Jurkat, Clone E6-1 (cell line): ENCODE measurements at places on chromosomes 13 and 19.

DNA sequence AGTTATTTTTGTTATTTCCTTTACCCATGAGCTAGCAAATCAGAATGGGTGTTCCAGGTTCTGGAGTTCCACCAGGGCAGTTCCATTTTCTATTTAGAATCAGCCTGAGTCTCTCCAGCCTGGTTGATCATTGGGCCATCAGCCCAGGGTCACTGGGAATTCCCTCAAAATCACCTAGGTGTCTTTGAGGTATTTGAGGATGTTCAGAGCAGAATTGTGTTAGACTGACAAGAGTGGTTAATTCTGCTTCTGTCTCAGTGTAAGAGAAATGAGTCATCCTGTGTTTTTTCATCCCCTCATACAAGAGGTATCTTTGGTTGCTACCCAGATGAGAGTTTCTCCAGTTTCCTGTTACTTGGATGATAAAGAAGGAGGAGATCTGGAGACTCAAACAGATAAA, 11.7 kb downstream of the ZNF66 start:
- DNase-seq: no peak

- DNase-seq: no peak
Measured at GRCh38 chr19:6097911-6098310, 12.4 kb downstream of the RFX2 start.

DNA sequence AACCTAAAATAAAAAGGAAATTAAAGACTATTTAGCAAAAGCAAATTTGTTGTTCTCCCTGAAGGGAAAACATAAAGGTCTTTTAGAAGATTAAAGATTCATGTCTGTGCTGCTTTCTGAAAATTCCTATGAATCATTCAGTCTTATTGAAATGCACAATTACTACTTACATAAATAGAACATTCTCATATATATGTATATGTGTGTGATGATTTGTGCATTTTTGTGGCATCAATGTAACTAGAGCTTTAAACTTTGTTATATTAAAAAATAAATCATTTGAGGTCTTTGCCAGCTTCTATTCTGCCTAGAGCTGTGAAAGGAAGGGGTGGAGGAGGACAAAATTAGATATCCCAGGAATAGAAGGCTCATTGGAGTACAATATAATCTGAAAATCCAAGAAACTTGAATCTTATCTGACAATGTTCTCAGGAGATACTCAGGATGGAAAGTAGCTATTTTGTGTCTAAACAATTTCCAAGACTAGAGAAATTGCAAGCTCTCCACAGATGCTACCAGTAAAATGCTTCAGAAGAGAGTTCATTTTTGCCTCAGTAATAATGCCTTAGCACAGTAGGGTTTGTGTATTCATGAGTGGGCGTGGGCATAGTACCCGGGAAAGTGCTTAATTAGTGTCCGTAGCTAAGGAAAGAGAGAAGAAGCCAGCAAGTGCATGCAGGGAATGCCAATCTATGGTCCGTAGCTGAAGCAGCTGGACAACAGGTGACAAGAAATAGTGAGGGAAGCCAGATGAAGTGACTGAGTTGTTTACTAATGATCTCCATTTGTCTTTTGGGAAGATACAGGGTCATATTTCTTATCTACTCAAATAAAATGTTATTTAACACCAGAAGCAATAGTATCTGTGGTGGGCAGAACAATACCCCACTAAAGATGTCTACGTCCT, 395.5 kb upstream of the NBEA start:
- no peak for DNase-seq

DNA sequence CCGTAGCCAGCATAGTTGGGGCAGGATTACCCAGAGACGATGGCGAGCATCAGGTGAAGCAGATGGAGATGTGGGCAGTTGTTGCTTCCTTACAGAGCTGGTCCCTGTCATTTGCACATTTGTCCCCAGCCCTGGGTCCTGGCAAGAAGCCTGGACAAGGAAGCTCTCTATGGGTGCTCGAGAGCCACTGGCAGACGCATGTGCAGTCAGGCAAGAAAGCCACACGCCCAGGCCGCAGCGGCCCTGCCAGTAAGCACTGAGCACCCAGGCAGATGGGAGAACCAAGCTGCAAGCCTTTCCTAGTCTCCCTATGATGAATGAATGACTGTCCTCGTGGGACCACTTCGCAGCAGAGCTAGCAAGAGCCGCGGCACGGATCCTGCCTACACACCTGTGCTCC, 182.8 kb downstream of the FOXO1 start:
- no peak for DNase-seq

DNA sequence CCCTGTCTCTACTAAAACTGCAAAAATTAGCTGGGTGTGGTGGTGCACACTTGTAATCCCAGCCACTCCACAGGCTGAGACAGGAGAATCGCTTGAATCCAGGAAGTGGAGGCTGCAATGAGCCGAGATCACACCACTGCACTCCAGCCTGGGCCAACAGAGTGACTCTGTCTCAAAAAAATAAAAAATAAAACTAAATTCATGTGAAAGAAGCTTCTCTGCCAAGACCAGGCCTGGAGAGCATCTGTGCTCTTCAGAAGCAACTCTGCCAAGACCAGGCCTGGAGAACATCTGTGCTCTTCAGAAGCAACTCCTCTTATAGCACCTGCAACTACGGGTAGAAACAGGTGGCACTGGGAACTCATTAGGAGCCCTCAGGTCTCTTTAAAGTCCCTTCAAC, 37.7 kb downstream of the CRYL1 start:
- peak; percentile 71 for DNase-seq

GRCh38 chr13:60590800-60591747, 194.1 kb downstream of the TDRD3 start:
- peak; percentile 47 for DNase-seq

GRCh38 chr13:43232873-43233265, 209.5 kb downstream of the DNAJC15 start:
- DNase-seq: no peak

- DNase-seq: no peak
Measured at GRCh38 chr13:30021611-30022010, 171.2 kb upstream of the UBL3 start.

GRCh38 chr13:26873386-26873698, 112.8 kb upstream of the GPR12 start:
- DNase-seq: no peak

DNA sequence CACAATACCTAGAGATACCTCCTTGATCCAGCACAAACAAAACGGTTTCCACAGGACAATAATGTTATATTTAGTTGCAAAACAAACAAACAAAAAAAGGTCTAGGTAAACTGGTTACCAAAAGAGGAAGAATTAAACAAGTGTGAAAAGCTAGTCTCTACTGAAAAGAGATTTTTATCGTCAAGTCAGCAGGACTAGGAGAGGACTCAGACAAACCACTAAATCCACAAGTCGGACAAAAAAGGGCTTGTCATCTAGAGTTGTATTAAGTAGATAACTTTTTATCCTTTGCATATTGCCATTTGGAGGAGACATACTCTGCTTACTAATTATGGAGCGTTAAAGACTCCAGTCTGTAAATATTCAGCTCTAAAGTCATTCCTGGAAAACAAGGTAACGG, 9.9 kb upstream of the KPNA3 start:
- DNase-seq: no peak

DNA sequence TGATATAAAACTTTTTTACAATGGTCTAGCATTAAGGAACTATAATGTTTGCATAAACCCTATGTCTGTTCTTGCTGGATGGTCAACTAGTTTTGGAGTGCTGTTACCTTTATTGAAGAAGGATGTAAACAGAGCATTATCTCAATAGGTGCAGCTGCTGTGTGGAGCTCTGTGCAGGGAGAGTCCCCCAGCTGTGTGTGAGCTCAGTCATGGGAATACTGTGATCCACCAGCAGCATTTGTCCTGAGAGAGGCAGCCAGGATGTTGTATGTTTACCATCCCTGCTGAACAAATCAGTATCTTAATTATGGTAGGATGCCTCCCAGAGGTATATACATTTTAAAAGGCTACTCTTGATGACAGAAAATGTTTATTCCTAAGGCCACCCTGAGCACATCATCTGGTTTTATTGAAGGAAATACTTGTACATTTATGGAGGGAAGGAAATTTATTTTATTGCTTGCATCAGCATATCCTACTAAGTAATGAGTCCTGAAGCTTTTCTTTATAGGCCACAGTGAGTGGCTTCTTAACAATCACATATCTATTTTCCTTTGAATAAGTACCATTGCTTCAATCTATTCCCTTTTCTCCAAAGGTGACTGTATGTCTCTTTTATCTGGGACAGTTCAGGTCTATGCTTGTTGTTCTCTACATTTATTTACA, 11.7 kb downstream of the RAP2A start:
- no peak for DNase-seq

- DNase-seq: no peak
Measured at GRCh38 chr13:27353708-27354107, 70.7 kb upstream of the GTF3A start.

DNA sequence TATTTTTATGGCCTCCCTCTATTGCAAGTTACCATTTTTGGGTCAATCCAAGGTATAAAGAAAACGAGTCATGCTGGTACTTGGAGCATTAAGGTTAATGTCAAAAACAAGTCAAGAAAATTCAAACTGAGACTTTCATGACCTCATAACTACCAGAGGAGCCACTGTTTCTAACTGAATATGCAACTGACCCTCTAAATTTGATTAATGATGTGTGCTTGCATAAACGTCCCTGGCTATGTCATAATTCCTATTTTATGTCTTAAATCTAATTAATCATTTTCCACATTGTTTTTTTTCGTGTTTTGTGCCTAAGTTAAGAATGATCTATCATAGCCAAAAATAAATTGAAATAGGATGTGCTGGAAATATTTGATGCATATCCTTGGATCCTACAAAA, 396.7 kb upstream of the GPC6 start:
- DNase-seq: no peak

DNA sequence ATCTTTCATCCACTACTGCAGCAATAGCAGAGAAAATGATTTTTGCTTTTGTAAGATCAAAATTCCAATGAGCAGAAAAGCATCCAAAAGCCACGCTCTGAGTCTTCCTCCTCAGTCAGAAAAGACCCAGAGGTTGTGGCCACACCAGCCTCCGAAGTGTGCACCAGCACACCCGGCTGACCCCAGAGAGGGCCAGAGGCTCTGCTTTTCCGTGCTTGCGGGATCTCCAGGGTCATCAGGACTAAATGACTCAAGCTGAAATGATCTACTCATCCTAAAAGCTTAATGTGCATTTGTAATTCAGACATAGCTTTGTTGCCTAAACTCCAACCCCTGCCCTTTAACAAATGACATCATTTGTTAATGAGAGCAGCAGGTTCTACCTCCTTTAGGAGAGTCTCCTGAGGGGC, 16.5 kb downstream of the RXFP2 start:
- no peak for DNase-seq

- no peak for DNase-seq
Measured at GRCh38 chr13:45627656-45628055, 12.1 kb upstream of the ERICH6B start.

- no peak for DNase-seq
Measured at GRCh38 chr13:53052675-53053074, 24.1 kb downstream of the OLFM4 start.

DNA sequence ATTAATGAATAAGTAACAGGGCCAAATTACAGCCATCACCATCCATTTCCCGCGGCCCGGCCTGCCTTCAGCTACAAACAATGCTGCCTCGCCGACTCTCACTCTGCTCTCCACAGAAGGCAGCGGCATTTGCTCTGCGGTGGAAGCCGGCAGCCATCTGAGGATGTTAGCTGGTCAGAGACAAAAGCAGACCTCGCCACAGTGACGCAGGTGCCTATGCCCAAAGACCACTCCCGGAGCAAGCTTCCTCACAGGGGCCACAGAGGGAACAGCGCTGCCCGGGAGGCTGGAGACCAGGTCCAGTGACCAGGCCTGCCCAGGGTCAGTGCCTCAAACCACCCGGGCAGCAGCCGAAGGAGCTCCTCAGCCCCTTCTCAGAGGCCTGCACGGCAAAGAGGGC, 16.4 kb downstream of the PEPD start:
- DNase-seq: no peak

DNA sequence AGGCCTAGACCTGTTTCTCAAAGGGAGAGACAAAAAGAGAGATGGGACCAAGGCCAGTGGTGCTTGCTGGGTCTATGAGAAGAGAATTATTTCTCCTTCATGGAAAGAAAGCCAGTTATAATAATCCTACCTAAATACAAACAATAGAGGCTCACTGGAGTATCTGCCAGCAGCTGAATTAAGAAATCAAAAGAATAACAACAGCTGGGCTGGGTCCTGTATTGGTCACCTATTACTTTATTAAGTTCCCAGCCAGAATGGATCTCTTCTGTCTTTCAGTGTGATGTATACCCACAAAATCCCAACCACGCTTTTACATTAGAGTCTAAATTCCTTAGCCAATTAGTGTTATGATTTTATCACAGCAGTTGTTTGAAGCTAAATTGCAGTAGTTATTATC, 297.8 kb upstream of the DACH1 start:
- DNase-seq: no peak

GRCh38 chr19:51799034-51799773, 4.2 kb downstream of the FPR3 start:
- DNase-seq: no peak

GRCh38 chr19:2362046-2362969, 2.2 kb downstream of the TMPRSS9 start:
- DNase-seq: no peak

GRCh38 chr19:42132851-42133528, 744 bp upstream of the POU2F2 start:
- DNase-seq: peak; percentile 61

DNA sequence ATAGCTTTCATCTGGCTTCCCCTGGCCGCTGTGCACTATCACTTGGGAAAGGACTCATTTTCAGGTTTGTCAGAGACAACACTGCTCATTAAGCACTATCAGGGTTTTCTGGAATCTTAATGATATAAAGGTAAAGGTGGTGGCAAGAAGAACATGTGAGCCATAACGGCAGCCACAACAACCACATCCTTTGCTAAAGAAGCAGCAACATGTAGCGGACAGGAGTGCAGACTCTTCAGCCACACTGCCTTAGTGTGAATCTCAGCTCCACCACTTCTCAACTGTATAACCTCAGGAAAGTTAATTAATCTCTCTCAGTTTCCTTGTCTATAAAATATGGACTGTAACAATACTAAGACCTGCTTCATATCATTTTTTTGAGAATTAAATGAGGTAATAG, 24.1 kb upstream of the MIR17HG start:
- DNase-seq: peak; percentile 35

DNA sequence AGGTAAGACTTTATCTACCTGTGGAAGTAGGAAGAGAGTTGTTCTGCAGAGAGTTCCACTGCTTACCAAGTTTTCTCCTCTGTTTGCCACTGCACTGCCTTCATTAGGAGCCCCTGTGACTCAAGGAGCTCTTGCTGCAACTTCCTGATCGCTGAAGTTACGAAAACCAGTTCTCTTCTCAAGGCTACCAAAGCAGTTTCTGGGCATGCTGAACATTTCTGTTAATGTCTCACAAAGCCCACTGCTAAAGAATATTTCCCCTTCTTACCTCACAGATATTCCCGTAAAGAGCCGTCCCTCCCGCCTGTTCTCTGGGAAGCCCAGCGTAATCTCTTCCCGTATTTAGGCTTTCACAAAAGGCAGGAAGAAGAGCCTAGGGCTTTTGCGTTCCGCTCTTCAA, 82.6 kb upstream of the OXGR1 start:
- DNase-seq: no peak

GRCh38 chr13:51249770-51250741, 27.9 kb downstream of the FAM124A start:
- peak; percentile 10 for DNase-seq
